Hematopoietic multipotent progenitor cell (in vitro differentiated cells): ENCODE measurements at places on chromosomes 4 and X.

- DNase-seq = no peak
Measured at GRCh38 chr4:13386405-13387107, 97.6 kb downstream of the RAB28 start.

DNA sequence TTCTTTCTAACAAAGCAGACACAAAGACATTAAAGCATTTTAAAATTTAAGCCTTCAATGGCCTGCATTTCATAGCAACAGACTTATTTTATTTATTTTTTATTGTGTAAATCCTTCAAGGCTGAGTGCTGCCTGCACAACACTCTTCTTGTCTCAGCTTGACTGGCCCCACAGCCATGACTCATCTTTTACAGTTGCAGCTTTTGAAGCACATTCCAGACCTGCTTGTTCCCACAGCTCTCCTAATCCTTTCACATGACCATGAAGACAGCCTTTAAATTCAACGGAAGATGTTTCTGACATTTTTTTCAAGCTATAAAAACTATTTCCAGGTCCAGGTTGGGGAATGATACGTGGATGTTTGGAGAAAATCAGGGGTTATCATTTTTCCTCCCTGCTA is 276.9 kb upstream of the TACR3 start:
- DNase-seq = no peak

DNA sequence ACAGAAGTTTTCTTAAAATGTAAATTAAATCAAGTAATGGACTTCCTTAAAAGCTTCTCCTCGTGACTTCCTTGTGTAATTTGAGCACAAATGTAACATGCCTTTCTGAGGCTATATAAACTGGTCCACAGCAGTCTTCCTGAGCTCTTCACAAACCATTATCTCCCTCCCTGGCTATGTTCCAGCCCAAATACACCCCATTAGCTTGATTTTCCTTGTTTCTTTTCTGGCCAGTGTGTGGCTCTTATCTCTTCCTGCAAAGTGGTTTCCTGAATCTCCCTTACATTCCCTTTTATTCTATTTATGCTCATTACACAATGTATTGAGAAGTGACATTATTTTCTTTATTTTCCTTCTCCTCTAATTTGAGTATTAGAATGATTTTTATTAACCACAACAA is 1085.3 kb upstream of the PCDH10 start:
- DNase-seq = no peak

DNA sequence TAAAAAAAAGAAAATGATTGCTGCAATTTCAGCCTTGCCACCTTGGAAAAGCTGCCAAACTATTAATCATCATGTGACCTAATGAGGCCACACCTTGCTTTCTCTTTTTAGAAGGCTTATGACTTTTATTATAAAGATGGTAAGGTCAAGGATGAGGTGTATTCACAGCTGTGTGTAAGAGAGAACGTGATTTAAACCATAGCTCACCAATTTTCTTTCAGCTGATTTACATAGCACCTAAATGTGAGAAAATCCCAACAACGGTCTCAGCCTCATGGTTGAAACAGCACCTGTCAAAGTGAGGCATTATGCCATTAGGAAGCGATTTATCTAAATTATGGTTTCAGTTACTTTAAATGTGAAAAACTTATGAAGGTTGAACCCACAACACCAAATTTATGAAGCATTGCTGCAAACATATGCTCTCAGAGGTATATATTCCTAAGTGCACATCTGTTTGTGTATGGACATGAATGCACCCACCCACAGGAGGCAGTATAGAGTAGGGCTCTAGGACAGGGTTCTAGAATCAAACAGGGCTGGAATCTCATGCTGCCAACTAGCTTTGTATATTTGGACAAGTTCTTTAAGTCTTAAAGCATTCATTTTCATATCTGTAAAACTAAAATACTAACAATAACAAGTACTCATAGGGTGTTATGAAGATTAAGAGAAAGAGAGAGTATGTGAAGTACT is 40.7 kb downstream of the ANXA3 start:
- peak; percentile 43 for DNase-seq

- DNase-seq = no peak
Measured at GRCh38 chr4:86132468-86132867, 227.4 kb downstream of the MAPK10 start.

DNA sequence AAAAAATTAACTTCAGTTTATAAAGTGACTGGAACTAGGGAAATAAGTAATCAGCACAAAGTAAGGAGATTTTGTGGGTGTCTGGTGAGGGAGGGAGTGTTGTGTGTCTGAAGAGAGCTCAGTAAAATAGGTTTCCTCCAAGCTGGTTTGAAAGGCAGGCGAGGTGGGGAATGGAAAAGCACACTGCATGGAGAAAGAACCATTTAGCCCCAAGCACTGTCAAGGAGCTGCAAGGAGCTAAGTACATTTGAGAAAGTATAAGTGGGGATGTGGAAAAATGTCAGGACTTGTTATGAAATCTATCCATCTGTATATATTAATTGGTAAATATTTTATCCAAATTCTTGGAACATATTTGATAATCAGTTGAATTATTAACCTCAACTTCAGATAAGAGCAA is 956 bp downstream of the C4orf51 start:
- no peak for DNase-seq

DNA sequence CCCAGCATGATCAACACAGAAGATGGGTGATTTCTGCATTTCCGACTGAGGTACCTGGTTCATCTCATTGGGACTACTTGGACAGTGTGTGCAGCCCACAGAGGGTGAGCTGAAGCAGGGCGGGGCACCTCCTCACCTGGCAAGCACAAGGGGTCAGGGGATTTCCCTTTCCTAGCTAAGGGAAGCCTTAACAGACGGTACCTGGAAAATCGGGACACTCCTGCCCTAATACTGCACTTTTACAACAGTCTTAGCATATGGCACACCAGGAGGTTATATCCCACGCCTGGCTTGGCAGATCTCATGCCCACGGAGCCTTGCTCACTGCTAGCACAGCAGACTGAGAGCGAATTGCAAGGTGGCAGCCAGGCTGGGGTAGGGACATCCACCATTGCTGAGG is 92.9 kb upstream of the GRID2 start:
- no peak for DNase-seq

DNA sequence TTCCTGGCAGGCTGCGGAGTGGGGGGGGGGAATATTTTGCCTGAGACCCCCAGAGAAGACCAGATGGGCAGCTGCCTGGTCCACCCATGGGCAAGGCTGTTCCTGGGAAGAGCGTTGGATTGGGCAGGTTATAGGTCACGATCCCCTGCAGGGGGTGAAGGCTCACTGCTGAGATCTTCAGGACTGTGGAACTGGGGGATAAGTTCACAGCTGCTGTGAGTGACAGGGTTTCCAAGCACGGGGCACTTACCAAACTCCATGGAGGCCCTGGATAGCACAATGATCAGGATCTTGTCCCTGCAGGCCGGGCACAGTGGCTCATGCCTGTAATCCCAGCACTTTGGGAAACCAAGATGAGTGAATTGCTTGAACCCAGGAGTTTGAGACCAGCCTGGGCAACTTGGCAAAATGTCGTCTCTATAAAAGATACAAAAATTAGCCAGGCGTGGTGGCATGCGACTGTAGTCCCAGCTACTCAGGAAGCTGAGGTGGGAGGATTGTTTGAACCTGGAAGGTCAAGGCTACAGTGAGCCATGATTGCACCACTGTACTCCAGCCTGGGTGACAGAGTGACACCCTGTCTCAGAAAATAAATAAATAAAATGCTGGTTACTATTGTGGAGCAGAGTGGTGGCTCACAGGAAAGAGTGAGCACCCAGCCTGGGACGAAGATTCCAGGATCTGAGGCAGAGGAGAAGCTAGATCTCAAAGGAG is 68.0 kb upstream of the HELT start:
- DNase-seq = no peak

GRCh38 chr4:100098681-100099080 is 91.6 kb downstream of the DDIT4L start:
- no peak for DNase-seq

DNA sequence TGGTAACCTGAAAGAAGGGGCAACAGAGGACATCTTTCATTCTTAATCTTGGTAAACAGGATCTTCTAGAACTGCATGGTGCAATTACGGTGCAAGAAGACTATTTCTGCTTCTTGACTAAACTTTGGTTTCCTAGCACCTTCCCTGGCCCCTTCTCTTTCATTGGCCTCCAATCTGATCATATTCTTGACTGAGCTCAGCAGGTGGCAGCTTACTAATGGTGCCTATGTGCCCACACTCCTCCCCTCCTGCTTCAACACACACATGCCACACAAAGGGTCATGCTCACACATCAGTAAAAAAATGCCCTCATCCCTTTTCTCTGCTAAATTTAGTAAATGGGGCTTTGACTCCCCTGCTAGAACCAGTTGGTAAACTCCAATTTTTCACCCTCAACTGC is 400.5 kb upstream of the MAOA start:
- DNase-seq = no peak

GRCh38 chr4:4663028-4663427 is 121.2 kb upstream of the STX18 start:
- no peak for DNase-seq

- no peak for DNase-seq
Measured at GRCh38 chr4:19905024-19905423, 346.7 kb upstream of the SLIT2 start.

- no peak for DNase-seq
Measured at GRCh38 chr4:7226439-7226838, 34.1 kb downstream of the SORCS2 start.

GRCh38 chr4:176053785-176054184 is 11.9 kb upstream of the WDR17 start:
- DNase-seq = no peak

- DNase-seq = no peak
Measured at GRCh38 chr4:38703635-38704034, 39.6 kb downstream of the KLF3 start.

DNA sequence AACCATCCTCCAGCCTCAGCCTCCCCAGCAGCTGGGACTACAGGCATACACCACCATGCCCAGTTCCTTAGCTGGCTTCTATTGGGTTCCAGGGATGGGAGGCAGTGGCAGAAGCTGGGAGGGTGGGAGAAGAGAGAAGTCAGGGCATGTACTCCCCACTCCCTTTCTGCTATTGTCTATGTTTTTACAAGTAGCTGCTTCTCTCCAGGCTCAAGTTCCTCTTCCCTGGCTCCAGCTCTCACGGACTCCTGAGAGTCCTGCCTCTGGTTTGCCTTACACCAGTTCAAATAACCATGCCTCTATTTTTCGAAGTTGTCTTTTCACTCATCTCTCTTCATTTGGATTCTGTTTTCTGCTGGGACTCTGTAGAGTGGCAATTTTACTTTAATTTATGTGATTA is 2.9 kb downstream of the TBC1D9 start:
- DNase-seq = no peak

- DNase-seq = no peak
Measured at GRCh38 chr4:26061248-26061986, 147.4 kb downstream of the SMIM20 start.

- peak; percentile 46 for DNase-seq
Measured at GRCh38 chrX:15838017-15838416, 16.6 kb downstream of the AP1S2 start.

DNA sequence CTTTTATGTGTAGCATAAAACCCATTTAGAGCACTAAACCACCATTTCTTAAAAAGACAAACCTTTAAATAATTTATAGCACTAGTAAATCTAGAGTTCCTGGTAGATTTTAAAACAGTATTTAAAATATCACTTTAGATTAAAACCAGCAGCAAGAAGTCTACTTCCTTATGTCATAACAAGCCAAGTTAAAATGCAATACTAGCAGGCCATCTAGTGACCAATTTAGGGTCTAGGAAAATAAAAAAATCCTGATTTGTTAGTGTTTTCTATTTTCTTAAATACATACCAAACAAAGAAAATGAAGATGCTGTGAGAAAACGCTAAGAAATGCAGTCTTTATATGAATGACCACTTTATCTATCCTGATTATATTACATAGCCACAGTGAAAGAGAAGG is 53.9 kb downstream of the PAPSS1 start:
- DNase-seq = peak; percentile 58

DNA sequence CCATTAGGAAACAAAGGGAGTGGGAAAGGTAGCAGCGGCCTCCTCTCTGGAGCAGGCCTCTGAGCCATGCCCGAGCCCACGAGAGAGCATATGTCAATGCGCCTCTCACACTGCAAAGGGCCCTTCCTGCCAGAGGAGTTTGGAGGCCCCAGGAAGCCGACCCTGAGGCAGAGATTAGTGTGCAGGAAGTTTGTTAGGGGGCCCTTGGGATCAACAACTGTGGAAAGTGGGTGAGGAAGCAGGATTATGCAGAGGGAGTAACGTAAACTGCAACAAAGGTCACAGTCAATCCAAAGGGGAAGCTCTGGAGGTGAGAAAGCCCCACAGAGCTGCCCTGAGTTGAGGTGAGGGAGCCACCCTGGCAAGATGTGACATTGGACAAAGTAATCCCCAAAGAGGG is 17.4 kb downstream of the RTL5 start:
- DNase-seq = no peak

DNA sequence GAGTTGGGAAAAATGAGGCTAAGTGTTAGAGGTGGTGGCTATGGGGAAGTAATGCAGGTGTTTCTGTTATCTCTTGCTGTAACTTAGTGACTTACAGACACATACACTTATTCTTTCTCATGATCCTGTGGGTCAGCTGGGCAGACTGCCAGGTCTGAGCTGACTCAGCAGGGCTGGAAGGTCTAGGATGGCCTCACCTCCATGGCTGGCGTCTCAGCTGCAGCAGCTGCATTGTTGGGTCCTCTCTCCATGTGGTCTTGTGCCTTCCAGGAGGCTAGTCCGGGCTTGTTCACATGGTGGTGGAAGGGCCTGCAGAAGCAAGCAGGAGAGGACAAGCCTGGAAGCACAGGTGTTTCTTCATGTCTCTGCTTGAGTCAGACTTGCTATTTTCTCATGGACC is 172.7 kb downstream of the NHS start:
- DNase-seq = no peak

GRCh38 chr4:3492741-3493719 is 29.9 kb downstream of the DOK7 start:
- no peak for DNase-seq

DNA sequence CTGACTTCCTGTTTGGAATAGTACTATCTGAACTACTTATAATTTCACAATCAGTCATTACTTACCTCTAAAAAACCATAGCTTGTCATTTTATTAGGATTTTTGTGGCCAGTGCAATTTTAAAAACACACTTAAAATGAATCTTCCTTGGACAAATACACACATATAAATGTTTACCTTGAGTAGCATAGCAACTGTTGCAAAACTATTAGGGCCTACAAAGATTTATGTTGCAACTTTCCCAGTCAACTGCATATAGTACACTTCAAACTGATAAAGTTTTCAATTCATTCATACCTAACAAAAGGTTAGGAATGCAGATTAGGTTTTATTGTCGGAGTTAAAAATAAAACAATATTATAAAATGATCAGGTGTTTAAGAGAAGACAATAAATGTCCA is 193.0 kb downstream of the PDGFC start:
- DNase-seq = no peak

- DNase-seq = no peak
Measured at GRCh38 chrX:120426599-120426998, 42.5 kb downstream of the LAMP2 start.

DNA sequence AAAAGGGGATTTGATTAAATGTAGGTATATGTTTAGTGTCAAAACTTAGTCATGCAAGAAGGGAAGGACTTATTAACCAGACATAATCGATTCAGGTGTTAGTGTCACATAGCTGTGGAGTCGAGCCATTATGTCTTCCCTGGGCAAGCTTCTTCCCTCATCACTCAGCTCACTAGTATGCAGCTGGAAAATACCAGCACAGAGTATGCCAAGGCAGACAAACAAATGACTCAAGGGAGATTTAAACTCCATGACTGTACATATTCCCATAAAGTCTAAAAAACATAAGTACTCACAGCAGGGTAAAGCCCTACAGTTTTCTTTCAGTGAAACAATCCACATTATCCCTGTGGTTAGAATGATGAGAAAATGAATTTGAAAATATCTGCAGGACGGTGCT is 304.5 kb downstream of the CBLL2 start:
- no peak for DNase-seq

- DNase-seq = no peak
Measured at GRCh38 chr4:142222127-142222526, 585.7 kb downstream of the IL15 start.
